ENCODE measurements at places on chromosomes 1 and 21.
A peak's percentile ranks its signal among the peaks of the same experiment; 100 is the strongest.

GRCh38 chr1:38497921-38498656, 361.5 kb downstream of the RRAGC start:
- no peak for DNase-seq

DNA sequence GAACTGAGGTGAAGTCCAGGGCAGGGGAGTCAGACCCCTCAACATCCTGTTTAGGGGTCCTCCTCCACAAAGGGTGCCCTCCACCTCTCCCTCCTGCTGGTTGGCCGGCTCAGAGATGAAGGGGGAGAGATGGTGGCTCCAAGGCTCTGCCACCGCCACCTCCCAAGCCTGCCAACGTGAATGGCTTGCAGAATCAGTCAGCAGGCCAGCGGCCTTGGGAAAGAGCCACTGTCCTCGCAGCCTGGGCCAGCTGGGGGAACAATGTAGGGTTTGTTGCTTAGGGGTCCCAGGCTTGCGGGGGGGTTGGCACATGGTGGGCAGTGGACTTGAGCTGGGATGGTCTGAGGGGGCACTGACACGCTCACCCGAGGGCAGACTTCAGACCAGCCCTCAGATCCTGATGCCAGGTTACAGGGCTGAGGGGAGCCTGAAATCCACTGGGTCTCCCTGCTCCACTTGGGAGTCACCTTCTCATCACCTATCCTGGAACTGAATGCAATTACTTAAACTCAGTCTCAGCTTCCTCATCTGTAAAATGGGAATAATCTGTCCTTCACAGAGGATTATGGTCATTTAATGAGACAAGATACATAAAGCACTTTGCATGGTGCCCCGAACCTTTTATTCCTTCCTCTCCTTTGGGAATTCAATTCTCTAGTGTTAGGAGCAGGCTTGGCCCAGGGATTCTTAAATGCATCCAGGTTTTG, 8.3 kb downstream of the GPR37L1 start:
- no peak for DNase-seq

DNA sequence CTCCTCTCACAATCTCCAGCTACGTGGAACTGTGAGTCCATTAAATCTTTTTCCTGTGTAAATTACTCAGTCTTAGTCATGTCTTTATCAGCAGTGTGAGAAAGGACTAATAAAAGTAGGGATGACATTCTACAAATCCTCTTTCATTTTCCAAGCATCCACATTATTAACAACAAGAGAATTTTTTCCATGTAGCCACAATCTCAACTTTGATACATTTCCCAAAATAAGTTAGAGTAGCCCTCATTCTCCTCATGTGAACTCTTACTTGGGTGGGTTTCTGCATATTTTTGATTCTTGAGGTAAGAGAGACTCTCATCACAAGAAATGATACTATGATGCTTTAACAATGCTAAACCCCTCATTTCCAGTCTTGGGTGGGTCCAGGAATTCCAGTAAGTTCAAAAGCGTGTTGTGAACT, 52.8 kb downstream of the TNFSF18 start:
- DNase-seq = no peak

DNA sequence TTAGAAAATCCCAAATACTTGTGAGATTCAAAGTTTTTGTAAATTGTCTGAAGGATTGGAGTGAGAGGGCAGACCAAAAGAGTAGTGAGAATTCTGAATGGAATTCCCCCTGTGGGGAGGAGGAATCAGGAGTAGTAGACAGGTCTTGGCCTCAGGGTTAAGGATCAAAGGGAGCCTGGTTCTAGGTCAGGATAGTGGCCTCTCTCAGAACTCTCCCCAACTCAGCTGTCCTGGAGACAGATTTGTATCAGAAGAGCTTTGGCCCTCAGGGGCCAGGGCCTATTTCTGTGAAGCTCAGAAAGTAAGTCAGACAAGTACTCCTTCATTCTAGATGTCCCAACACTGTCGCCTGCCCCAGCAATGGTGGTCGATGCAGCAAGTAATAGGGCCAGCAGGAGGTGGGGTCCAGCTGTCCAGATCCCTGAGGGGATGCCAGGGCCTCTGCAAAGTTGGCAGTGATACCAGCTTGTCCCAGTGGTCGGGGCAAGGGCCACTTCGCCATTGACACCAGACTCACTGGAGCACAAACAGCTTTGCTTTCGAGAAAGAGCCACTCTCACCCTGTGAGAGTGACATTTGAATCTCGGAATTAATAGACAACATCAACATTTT, 115.2 kb downstream of the SLC25A24 start:
- DNase-seq = no peak

- DNase-seq = no peak
These were observed 22.2 kb downstream of the PADI3 start for GRCh38 chr1:17270891-17271765.

GRCh38 chr1:168671782-168672181, 57.2 kb downstream of the DPT start:
- no peak for DNase-seq

GRCh38 chr1:227999056-227999930, 7.5 kb upstream of the WNT3A start:
- peak; percentile 86 for DNase-seq

DNA sequence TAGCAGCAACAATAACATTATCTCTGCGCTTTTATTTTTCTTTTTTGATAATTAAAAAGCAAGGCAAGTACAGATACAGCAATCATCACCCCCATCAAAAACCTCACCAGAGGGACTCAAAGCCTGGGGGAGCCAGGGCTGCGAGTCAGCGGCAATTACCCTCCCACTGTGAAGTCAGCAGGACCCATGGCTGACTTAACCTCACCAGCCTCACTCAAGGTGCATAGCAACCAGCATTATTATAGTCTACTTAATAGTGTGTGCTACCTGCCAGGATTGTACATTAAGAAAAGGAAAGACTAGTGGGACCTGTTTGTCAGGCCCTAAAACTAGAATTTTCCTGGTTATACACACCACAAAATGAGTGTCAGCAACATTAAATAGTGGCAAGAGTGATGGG, 28.9 kb upstream of the SERBP1 start:
- no peak for DNase-seq

DNA sequence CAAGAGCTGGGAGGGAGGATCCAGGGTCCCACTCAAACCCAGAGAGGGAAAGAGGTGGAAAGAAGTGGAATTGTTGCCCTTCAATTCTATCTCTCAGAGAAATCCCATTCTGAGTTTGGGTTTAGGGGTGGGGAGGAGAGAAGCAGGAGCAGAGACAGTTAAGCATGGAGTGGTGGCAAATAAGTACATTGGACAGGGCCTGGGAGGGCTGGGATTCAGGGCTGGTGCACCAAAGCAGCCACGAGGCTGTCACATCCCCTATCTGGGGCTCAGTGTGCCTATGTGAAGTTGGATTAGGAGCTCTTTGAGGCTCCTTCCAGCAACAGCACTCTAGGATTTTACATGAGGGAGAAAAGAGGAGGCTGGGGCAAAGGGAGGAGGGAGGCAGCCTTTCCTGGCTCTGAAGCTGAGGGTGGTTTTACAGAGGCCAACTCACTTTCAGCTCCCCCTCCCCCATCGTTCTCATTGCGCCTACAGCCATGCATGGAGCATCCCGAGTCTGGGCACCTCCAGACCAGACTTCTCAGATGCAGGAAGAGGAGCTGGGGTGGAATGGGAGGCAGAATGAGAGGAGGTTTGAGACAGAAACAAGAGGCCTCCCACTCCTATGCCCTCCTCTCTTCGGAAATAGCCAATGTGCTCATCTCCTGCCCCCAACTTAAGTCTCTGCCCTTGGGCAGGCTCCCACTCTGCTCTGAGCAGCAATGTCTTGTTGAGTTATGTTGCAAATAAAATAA, 3.0 kb upstream of the SYT6 start:
- no peak for DNase-seq

- DNase-seq = no peak
These were observed 15.4 kb downstream of the NPPA start for GRCh38 chr1:11831945-11832725.

- no peak for DNase-seq
These were observed 31.3 kb downstream of the SDCCAG8 start for GRCh38 chr1:243287123-243287460.

DNA sequence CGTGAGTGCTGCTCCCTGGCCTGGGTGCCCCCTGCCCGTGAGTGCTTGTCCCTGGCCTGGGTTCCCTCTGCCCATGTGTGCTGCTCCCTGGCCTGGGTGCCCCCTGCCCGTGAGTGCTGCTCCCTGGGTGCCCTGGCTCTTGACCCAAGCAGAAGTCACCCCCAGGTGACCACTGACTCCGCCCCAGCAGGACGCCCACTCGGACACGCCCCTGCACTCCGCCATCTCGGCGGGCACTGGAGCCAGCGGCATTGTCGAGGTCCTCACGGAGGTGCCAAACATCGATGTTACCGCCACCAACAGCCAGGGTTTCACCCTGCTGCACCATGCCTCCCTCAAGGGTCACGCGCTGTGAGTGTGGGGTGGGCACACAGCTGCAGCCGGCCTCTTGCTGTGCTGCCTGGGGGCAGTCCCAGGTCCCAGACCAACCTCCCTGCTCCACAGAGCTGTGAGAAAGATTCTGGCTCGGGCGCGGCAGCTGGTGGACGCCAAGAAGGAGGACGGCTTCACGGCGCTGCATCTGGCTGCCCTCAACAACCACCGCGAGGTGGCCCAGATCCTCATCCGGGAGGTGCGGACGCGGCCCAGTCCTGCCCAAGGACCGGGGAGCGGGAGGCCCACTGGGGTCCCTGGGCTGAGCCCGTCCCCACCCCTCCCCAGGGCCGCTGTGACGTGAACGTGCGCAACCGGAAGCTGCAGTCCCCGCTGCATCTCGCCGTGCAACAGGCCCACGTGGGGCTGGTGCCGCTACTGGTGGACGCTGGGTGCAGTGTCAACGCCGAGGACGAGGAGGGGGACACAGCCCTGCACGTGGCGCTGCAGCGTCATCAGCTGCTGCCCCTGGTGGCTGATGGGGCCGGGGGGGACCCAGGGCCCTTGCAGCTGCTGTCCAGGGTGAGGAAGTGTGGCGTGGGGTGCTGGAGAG, 3.9 kb upstream of the MMP23B start:
- no peak for DNase-seq

GRCh38 chr1:81598623-81599022, 202.1 kb upstream of the ADGRL2 start:
- no peak for DNase-seq

- DNase-seq = no peak
These were observed 71.0 kb downstream of the RGS13 start for GRCh38 chr1:192706936-192707335.

DNA sequence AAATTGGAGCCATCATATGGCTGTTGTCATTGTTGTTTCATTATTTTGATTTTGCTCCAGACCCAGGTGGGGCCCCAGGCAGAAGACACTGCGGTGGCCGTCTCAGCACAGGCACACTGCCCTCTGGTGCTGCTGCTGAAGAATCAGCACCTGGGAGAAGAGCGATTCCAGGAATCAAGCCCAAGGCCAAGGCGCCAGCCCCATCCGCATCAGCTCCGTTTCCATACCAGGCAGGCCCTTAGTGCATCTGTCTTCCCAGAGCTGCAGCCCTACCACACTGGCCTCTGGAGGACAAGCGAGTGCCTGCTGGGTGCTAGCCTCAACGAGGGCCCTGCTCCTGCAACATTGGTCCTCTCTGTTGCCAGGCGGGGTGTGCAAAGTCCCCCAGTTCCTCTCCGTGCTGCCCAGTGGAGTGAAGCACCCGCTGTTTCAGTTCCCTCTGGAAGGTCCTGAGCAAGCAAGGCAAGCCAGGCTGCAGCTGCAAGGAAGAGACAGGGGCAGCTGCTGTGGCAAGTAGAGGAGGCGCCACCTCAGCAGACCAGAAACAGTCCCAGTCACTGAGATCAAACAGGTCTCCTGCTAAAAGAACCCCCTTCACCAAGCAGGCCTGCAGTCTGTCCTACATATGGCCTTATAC, 5.2 kb downstream of the GRIK3 start:
- no peak for DNase-seq

DNA sequence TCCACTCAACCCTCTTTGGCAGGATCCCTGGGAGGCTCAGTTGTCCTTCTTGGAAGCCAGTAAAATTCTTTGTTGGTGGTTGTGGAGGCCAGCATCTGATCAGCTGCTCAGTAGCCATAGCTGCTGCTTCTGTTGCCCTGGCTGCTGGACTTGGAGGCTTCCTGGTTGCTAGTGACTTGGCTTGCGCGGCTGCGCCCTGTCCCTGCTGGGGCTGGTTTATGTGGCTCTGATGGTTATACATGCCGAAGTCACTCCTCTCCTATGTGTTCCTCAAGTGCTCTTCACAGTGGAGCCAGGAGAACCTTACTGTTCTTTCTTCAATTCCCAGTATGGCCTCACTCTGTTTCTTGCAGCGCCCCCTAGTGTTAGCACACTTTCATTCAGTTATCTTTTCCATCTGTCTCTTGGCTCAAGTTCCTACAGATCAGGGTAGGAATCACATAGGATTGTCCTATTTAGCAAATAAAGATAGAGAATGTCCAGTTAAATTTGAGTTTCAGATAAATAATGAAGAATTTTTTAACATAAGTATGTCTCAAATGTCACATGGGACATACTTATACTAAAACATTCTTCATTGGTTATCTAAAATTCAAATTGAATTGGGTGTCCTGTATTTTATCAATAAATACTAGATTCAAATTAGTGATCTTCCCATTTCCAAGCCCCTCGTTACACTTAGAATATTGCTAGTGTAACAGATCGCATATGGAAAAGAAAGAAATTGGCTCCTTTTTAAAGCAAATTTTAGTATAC, 176.5 kb downstream of the TGFB2 start:
- DNase-seq = no peak

DNA sequence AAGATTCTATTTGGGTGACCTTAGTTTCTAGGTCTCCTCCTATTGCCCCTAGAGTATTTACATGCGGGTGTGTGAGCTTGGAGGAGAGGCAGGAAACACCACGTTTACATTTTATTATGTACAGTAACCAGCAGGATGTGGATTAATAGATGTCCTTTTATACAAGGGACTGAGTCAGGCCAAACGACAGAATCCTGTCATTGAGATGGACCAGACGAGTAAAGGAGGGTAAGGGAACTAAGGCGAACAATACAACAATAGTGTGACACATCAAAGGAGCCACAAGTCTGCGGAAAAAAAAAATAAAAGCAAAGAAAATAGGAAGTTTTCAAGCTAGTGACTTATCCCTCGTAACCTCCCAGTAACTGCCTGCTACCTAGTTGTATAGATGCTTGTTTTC, 151.1 kb downstream of the GABPA start:
- peak; percentile 7 for DNase-seq

GRCh38 chr1:248821101-248821500, 4.6 kb downstream of the SH3BP5L start:
- no peak for DNase-seq

GRCh38 chr21:42669041-42669440, 15.6 kb downstream of the PDE9A start:
- no peak for DNase-seq

- DNase-seq = no peak
These were observed 178.8 kb downstream of the ETS2 start for GRCh38 chr21:38984568-38984967.

DNA sequence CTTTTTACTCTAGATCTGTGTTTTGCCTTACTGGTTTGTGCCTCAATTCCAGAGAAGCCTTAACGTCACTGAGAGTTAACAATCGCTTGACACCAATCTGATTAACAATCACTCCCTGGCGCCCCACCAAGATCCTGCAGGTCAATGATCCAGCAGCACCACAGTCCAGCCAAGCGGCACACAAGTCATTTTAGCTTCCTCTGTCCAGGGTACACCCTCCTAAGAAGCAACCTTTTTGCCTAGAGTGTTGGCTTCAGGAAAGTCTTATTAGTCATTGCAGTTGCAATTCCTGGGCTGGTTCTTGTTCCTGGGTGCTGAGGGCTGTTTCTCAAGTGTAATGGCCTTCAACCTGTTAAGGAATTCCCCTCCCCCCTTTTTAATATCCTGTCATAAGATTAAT, 323.0 kb upstream of the USP25 start:
- no peak for DNase-seq

- no peak for DNase-seq
These were observed 1.0 kb downstream of the TP53BP2 start for GRCh38 chr1:223844787-223845036.

- no peak for DNase-seq
These were observed 2.2 kb upstream of the CLCA2 start for GRCh38 chr1:86421601-86422280.
